ENCODE measurements at places on chromosomes 4 and X.

DNA sequence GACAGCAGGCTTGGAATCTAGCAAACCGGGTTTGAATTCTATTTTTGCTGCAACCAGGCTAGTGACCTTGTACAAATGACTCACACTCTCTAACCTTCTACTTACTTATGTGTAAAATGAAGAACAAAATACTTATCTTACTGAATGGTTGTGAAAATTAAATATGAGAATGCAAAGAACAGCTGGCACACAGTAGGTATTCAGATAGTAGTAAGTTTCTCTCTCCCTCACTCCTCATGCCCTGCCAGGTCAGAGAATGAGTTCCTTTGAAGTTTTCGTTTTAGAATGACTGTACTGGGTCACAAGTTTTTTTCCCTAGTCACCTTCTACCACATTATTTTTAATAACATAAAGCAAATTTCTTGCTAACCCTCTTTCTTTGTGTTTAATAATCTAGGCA lies 33.0 kb downstream of the CISD2 start:
- DNase-seq = no peak

- peak; percentile 97 for DNase-seq
These were observed 6.9 kb upstream of the AFF1 start for GRCh38 chr4:86927843-86928395.

- DNase-seq = no peak
These were observed 95.7 kb downstream of the ANK2 start for GRCh38 chr4:113145147-113145518.

DNA sequence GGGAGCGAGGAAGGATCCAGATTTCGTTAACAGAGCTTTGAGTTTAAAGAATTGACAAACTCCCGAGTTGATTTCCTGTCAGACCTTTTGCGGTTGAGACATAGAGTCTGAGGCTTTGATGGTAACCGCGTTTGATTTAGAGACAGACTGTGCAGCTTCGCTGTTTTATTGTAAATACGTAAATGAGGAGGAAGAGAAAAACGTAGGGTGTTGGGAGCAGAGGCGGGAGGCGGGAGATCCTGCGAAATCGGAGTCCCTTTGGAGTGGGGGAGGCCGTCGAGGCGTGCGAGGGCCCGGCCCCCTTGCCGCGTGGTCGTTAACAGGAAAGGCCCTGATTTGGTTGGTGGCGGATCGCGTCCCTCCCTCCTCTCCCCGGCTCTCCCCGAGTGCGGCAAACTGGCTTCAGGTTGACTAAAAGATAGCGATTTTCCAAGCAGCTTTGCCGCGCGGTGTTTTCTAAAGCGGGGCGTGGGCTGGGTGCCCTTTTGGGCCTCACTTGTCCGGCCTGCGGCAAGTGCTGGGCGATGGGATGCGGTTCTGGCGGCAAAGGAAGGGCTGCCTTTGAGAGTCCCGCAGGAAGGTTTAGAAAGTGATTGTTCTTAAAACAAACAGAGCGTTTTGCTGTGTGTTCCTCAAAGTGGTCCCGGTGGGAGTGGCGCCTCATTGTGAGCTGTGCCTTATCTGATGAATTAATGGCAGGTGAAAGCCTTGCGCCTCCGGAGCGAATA lies 857 bp downstream of the SCML1 start:
- DNase-seq = peak; percentile 32

DNA sequence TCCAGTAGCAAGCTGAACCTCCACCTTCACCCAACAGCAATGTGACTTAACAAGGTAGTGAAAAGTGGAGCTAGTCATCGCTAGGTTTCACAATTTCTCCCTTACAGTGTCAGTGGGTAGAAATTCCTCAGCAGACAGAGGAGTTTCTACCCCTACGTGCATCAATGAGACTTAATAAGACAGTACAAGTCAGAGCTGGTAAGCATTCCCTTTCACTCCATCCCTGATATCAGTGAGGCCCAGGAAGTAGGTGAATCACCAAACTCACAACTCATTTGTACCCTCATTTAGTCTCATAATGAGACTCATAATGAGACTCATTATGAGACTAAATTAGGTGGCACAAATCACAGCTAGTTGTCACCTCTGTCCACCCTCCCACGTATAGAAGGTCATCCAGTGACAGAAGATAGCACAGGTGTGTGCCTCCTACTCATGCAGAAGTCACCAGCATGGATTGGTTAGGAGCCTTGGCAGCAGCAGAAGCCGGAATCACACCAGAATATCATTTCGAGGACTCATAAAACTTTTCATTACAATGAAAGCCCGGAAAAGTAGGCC lies 50.8 kb upstream of the NUDT10 start:
- no peak for DNase-seq

DNA sequence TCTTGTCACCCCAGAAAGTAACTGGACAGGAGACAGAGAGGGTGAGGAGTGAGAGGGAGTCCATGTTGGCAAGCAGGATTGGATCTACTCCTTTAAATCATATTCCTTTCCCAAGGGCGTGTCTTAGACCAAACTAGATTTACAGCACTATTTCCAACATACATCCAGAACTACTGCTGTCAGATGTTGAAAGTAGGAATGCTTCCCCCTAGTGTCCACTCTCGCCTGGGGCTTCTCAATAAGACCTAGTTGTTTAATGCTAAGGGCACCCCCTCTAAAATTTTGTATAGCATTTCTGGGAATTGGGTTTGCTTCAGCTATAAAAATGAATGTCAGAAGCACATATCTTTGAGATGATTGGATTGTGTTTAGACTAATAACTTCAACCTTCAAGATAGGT lies 13.3 kb downstream of the OFD1 start:
- DNase-seq = peak; percentile 67

GRCh38 chrX:7215842-7216241 lies 67.9 kb upstream of the PUDP start:
- DNase-seq = peak; percentile 77

DNA sequence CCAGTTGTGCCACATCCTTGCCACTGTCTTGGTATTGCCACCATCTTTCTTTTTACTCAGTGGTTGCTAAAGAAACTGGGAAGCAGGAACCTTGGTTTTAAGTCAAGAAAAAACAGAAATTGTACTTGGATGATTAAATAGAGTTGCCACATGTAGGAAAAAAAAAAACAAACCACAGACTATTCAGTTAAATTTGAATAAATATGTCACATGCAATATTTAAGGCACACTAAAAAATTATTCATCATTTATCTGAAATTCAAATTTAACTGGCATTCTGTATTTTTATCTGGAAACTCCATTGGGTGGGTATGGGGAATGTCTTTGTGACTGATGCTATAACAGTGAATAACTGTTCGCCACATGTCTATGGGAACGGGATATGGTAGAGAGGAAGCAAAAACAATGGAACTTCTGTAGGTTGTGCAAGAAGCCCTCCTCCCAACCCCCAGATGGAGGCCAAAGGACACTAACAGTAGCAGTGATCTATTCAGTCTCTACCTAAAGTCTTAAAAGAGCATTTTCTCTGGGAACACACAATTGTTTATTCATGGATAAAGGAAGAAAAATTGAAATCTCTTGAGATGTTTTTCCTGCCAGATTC lies 57.0 kb upstream of the PLAC8 start:
- DNase-seq = peak; percentile 34

DNA sequence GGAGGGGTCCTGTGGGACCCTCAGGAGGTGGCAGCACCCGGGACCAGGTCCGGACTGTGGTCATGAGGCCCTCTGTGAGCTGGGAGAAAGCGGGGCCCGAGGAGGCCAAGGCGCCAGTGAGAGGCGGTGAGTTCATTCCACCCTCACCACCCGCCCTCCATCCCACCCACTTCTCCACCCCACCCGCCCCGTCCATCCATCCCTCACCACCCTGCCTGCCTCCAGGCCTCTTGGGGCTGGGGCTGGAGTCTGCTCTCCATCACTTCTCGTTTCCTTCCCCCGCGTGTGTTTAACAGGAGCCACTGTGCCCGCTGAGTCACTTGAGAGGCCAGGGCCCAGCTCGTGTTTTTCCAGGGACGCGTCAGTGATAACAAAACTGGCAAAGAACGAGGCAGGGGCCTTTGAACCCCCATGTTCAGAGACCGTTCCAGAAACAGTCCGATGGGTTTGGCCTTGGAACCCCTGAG lies 6.2 kb downstream of the SH3TC1 start:
- no peak for DNase-seq

DNA sequence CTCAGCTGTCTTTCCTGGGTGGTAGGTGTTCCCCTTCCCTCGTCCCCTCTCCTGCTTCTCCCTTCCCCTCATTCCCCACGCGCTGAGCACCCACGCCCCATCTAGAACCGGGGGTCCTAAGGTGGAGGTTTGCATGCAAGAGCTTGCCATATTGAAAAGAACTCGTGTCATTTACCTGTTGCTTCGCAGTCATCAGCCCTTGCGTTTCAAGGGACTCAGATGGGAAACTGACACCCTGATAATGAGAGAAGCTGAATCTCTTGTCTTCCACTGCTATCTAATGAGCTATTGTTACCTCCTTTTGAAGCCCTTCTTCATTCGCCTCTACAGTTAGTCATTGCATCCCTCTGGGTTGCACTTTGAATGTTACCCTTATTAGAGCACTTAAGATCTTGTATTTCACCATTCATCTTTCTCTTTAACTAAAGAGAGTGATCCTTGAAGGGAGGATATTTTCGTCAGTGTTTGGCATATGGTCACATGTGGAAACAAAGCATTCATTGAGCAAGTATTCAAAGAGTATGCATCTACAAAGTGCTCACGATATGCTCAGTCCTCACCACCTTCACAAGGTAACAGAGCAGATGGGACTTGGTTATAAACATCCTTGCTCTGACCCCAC lies 25.7 kb downstream of the ARL9 start:
- no peak for DNase-seq

DNA sequence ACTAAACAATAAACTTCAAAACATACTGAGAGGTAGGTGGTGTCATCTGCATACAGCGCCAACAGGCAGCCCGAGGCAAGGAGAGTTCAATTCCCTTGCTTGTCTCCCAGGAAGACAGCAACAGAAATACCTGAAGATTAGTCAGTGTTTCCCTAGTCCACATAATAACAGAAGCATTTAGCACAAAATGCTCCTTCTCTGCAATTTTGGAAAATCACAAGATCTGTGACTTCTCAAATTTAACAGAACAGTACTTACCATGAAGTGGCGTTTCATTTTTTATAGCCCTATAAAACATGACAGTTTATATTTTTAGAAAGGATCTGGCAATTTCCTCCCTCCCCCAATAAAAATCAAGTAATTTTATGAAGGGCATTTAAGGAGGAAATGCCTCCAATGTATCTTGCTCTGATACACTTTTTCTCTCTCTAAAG lies 67.1 kb upstream of the MYOZ2 start:
- DNase-seq = no peak

GRCh38 chrX:105168577-105168976 lies 51.9 kb downstream of the TEX13A start:
- DNase-seq = no peak

GRCh38 chr4:137640156-137640837 lies 108.0 kb upstream of the PCDH18 start:
- no peak for DNase-seq

DNA sequence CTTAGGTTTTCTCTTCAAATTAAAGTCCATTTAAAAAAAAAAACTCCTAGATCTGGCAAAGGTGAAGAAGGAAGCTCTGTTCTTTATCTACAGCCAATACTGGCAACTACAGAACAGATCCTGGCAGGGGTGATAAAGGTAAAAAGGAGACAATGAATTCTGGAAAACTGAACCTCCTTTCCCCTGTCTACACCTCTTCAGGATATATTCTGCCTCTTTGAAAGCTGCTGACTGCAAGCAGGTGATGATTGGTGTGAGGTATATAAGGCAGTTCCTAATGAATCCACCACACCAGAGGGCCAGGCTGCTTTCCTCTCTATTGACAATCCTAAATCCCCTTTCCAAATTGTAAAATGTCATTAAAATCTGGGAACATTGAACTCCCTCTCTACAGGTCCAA lies 370.1 kb downstream of the PPP3CA start:
- no peak for DNase-seq

DNA sequence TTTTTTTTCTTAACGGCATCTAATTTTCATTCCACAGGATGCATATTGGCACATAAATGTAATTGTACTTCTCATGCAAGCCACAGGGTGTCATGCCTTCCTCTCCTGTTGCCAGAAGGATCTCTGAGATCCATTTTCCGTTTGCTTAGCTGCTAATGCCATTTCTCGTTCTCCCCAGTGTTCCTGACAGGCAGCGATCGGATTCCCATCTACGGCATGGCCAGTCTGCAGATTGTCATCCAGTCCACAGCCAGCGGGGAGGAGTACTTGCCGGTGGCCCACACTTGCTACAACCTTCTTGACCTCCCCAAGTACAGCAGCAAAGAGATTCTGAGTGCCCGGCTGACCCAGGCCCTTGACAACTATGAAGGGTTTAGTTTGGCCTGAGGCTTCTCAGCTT lies 8.9 kb upstream of the NAP1L5 start:
- peak; percentile 76 for DNase-seq

- DNase-seq = no peak
These were observed 398.2 kb downstream of the MID1IP1 start for GRCh38 chrX:39199429-39199828.

GRCh38 chrX:109716431-109717028 lies 16.5 kb downstream of the ACSL4 start:
- peak; percentile 39 for DNase-seq

- DNase-seq = peak; percentile 67
These were observed 72.4 kb downstream of the ANKRD50 start for GRCh38 chr4:124640022-124640730.

DNA sequence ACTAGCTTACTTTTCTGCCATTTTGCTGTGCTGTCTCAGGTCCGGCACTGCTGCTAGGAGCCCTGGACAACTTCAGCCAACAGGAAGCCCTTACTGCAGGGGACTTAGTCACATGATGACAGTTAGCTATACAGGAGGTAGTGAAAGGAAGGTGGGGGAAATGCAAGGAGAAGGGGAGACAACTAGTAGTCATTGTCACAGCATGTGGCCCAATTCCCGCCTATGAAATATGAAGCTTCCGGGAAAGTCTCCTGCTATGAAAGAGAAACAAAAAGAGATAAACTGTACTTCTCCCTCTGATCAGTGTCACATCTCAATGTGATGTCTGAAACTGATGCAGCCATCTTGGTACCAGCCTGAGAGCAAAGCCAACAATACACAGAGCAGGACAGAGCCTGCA lies 71.6 kb downstream of the AMELX start:
- DNase-seq = no peak

DNA sequence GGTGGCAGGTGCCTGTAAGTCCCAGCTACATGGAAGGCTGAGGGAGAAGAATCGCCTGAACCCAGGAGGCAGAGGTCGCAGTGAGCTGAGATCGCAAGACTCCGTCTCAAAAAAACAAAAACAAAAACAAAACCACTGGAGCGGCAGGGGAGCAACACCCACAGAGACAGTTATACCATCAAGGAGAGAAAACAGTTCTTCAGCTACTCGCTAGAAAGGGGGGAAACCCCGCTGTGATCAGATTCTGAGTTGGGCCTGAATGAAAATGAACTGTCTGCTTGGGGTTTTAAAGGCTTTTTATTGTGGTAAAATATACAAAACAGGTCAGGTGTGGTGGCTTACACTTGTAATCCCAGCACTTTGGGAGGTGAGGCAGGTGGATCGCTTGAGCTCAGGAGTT lies 16.8 kb upstream of the IRAK1 start:
- no peak for DNase-seq

DNA sequence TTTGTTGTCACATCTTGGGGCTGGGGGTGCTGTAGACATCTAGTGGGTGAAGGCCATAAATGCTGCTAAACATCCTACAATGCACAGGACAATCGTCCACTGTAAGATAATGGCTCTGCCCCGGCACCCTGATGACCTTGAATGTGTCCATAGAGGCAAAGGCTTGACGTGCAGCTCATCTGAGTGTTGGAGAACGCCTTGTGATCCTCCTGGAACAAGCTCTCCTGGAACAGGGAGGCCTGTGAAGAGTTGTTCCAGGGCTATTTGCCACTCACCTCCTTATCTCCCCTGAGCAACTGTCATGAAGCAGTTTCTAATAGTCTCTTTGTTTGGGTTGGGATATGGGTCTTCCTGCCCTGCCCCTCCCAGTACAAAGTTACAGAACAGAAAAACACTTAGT lies 15.2 kb upstream of the PCYT1B start:
- DNase-seq = no peak

GRCh38 chr4:119097282-119097900 lies 38.2 kb upstream of the MYOZ2 start:
- no peak for DNase-seq
